Cardiac atrium fibroblast (primary cell): ENCODE measurements at places on chromosomes 4 and X. TPM values are rescaled to one million over a fixed set of nuclear protein-coding genes. Genes with fewer than 3 reads are reported as not detected.

The POU4F2 gene
- not detected in 2 replicates for total RNA-seq

The CT45A8 gene
- not detected in 2 replicates for total RNA-seq

The FGFRL1 gene
- 32.0 and 42.9 TPM in 2 replicates for total RNA-seq

The SYN1 gene
- 3.6 and 13.9 TPM in 2 replicates for total RNA-seq

The NUP62CL gene
- not detected in 2 replicates for total RNA-seq

The UGT2B17 gene
- not detected in 2 replicates for total RNA-seq

The ALB gene
- total RNA-seq, result not detected in 2 replicates

The PPP2R2C gene
- 0.16 TPM in 1 of 2 replicates, not detected in the other for total RNA-seq

The AR gene
- total RNA-seq, result 1.6 and 2.7 TPM in 2 replicates

The SHROOM3 gene
- 5.1 and 8.9 TPM in 2 replicates for total RNA-seq

The MRFAP1L1 gene
- total RNA-seq, result 27.1 and 35.6 TPM in 2 replicates

The DCAF4L1 gene
- total RNA-seq, result under 0.01 TPM in 1 of 2 replicates, not detected in the other

The ARHGAP36 gene
- total RNA-seq, result not detected in 2 replicates

The PPM1K gene
- total RNA-seq, result 8.3 and 23.0 TPM in 2 replicates

The FAM13A gene
- 8.1 and 12.0 TPM in 2 replicates for total RNA-seq

The TLR6 gene
- 0.54 and 0.81 TPM in 2 replicates for total RNA-seq

The EGFL6 gene
- not detected in 2 replicates for total RNA-seq

The UTP3 gene
- 15.9 and 18.2 TPM in 2 replicates for total RNA-seq

The GPR34 gene
- total RNA-seq, result not detected in 2 replicates
